ENCODE measurements at places on chromosomes 4 and X.

GRCh38 chrX:21745756-21746155 lies 12.2 kb downstream of the SMPX start:
- no peak for DNase-seq

DNA sequence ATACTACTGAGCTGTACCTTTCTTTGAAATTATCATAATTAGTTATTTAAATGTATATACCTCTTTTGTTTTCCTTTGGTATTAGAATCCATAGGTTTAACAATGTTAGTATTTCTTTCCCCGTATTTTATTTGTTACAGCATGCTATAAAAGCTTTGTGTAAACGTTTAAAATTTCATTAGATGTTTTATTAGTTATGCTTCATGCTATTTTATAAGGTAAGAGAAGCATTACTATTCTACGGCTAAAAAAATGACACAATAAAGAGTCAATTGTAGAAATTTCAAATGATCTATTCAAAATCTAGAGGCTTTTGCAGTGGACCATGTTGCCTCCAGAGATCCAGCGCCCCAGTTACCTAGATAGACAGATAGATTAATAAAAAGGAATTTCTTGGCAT lies 1203.3 kb upstream of the IGFBP7 start:
- DNase-seq, result no peak

- no peak for DNase-seq
These were observed 372.3 kb downstream of the TMA16 start for GRCh38 chr4:163866728-163867315.

DNA sequence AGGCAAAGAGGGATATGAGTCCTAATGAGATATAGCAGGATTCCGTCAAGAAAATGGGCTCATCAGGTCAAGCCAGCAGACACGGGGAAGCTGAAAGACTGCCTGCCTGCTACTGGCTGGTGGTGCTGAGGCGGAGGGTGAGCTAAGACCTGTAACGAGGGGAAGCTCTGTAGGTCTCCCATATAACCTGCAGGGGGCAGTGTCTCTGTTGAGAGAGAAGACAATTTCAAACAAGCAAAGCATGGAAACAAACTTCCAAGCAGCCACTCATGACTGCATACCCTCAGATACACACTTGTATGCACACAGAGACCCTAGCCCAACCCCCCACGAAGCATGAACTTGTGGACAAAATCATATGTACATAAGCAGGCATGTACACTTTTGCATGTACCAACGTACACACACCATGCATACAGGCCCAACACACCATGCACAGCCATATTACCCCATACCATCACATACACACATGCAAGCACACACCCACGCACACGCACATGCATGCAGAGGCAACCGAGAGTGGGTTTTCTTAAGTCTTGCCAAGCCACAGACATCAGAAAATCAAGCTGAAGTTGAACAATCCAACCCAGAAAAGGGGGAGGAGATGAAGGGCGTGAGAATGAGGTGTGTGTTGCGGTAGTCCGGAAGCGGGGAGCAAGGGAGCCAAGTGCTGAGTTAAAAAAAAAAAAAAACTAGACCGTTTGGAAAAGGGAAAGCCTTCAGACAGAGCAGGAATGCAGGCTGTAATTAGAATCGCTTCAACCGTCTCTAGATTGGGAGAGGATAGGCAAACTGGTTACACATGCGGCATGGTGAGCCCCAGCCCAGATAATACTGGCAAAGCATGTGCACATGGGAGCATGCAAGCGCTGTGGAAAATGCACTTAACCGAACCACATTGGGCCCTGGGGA lies 71.0 kb downstream of the PJA1 start:
- peak; percentile 28 for DNase-seq

All from left cardiac atrium (tissue), 4 donors.